Muscle of leg (tissue), 16 donors: ENCODE measurements at places on chromosomes 12 and 14.

DNA sequence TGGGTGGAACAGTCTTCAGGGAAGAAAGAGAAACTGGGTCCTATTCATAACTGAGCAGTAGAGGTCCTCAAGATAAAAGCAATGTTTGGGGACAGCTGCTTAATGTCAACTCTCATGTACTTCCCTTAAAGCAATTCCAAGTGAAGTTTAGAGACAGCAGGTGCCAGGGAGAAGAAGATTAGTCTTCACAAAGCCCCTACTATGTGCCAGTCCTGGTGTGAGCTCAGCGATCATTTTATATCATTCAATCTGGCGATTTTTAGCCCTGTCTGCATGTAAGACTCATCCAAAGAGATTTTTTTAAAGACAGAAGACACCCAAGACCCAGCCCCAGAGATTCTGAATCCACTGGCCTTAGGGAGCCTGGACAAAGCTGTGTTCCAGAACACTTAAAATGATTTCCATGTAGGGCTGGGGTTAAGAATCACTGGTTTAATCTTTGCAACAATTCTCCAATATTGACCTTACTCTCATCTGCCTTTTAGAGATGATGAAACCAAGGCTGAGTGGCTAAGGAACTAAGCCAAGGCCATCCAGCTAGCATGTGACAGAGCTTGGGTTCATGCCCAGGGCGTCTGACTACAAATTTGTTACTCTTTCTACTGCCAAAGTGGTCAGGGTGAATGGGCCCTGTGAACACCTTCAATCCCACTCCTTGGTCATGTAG lies 404.5 kb upstream of the TBX3 start:
- H3K36me3 ChIP-seq = no peaks in the 10 kb centered on the region
- no peak for DNase-seq
- no peaks in the 10 kb centered on the region for H3K4me1 ChIP-seq
- no peak overlapping the region for H3K4me3 ChIP-seq
- no peaks in the 10 kb centered on the region for H3K27me3 ChIP-seq

DNA sequence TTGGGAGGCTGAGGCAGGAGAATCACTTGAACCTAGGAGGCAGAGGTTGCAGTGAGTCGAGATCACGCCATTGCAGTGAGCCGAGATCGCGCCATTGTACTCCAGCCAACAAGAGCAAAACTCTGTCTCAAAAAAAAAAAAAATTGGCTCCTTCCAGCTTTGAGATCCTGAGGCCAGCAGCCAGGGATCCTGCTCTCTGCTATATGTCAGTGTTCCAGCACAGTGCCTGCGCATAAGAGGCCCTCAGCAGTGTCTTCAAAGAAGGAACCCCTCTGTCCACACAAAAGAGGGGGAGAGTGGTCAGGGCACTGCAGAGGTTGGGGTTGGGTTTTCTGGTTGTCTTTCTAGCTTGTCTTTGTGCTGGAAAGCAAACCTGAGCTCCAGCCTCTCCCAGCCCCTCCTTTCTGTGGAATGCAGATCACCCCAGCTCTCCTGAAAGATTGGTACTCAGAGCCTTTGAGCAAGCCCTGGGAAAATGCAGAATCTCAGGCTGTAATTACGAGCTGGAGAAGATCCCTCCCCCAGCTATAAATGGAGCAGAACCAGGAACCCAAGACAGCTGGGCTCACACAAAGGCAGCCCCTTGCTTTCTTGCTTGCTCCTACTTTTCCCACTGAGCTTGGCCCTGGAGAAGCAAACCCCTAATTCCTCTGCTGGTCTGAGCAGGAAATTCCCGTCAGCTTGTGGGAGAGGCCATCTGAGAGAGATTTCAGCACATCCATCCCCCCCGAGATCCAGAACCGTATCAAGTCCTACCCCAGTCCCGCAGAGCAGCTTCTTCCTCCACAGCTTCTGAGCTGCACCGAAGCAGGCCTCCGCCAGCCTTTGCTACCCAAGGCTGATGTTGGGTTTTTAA lies 205.7 kb downstream of the ZFP36L1 start:
- no peaks in the 10 kb centered on the region for H3K27me3 ChIP-seq
- peak; percentile 78 for DNase-seq
- peaks cover 83% of the 10 kb centered on the region for H3K4me1 ChIP-seq
- peak overlapping the region; percentile 89 for H3K27ac ChIP-seq

DNA sequence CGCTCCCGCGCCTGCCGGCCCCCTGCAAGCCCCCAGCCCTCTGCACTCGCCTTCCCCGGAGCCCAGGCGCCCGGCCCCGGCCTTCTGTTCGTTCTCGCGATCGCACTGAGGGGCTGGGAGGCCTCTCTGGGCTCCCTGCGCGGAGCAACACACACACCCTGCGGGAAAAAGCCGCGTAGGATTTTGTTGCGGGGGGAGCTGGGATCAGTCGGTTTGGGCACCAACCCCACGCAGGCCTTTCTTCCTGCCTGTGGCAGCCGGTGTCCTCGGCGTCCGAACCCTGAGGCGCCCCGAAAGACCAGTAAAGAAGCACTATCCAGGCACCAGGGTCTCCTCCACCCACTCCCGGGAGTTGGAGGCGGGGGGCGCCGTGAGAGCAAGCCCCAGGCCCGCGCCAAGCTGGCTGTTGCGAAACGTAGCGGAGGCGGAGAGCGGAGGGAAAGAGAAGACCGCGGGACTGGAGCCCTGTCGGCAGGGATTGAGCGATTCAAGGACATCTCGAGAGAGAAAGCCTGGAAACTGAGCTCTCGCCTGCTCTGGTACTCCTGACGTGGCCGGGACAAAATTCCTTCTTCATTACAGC lies 1.9 kb upstream of the HOXC5 start:
- no peak overlapping the region for H3K4me3 ChIP-seq
- H3K27me3 ChIP-seq = peaks cover 60% of the 10 kb centered on the region
- H3K36me3 ChIP-seq = peaks cover 28% of the 10 kb centered on the region
- H3K27ac ChIP-seq = peak overlapping the region; percentile 80
- H3K4me1 ChIP-seq = peaks cover 83% of the 10 kb centered on the region

DNA sequence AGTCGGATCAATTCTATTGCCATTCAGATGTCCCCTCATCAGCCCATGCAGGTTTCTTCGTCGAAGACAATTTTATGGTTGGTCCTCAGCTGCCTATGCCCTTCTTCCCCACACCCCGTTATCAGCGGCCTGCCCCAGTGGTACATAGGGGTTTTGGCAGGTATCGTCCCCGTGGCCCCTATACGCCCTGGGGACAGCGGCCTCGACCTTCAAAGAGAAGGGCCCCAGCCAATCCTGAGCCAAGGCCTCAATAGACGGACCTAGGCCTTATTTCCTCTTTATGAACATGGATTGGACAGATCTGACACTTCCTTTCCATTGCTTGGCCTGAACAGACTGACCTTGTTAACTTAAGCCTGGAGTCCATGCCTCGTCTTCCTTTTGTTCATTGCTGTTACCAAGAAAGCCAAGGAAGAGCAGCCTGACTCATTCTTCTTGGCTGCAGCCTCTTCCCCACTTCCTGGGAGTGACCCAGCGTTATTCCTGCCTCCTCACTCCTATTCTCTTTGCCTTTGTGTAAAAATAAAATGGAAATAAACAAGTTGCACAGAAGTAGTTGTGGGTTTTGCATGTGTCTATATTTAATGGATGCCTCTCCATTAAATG lies 156.5 kb upstream of the AMIGO2 start:
- DNase-seq = no peak
- no peak overlapping the region for H3K4me3 ChIP-seq
- no peaks in the 10 kb centered on the region for H3K4me1 ChIP-seq
- H3K36me3 ChIP-seq = no peaks in the 10 kb centered on the region

- no peaks in the 10 kb centered on the region for H3K27me3 ChIP-seq
- no peak overlapping the region for H3K27ac ChIP-seq
- peak overlapping the region; percentile 62 for H3K4me3 ChIP-seq
- DNase-seq = peak; percentile 29
These were observed 1.9 kb downstream of the TOGARAM1 start for GRCh38 chr14:44963775-44964380.

GRCh38 chr12:106919910-106920544 lies 35.7 kb upstream of the TMEM263 start:
- no peaks in the 10 kb centered on the region for H3K36me3 ChIP-seq
- peaks cover 3% of the 10 kb centered on the region for H3K27me3 ChIP-seq
- no peak overlapping the region for H3K27ac ChIP-seq
- no peak overlapping the region for H3K4me3 ChIP-seq

GRCh38 chr12:67533159-67533558 lies 115.4 kb upstream of the DYRK2 start:
- no peak overlapping the region for H3K4me3 ChIP-seq
- H3K27ac ChIP-seq = no peak overlapping the region

DNA sequence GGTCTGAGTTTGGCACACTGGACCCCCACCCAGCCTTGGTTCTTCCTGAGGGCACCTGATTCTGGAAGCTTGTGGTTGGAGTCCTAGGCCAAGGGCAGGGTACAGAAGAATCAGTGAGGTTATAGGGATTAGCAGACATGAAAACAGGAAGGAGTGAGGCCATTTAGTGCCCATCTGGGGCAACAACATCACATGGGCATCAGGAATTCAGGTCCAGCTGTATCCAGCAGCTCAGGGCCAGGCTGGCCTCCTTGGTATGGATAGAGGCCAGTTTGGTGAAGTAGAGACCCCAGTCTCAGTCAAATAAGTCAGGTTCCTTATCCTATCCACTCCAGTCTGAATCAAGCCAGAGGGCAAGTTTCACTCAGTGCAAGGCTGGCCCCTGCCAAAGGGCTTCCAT lies 36.2 kb downstream of the RASAL1 start:
- peaks cover 17% of the 10 kb centered on the region for H3K27me3 ChIP-seq
- H3K4me3 ChIP-seq = no peak overlapping the region
- no peaks in the 10 kb centered on the region for H3K36me3 ChIP-seq
- H3K27ac ChIP-seq = no peak overlapping the region
